ENCODE measurements at places on chromosomes 7 and 10.
A peak's percentile ranks its signal among the peaks of the same experiment; 100 is the strongest.

- no peak overlapping the region for H3K4me3 ChIP-seq
- no peak overlapping the region for H3K27ac ChIP-seq
- no peak for DNase-seq
- H3K27me3 ChIP-seq, result no peaks in the 10 kb centered on the region
These were observed 12.4 kb upstream of the MTERF1 start for GRCh38 chr7:91892821-91893340.

DNA sequence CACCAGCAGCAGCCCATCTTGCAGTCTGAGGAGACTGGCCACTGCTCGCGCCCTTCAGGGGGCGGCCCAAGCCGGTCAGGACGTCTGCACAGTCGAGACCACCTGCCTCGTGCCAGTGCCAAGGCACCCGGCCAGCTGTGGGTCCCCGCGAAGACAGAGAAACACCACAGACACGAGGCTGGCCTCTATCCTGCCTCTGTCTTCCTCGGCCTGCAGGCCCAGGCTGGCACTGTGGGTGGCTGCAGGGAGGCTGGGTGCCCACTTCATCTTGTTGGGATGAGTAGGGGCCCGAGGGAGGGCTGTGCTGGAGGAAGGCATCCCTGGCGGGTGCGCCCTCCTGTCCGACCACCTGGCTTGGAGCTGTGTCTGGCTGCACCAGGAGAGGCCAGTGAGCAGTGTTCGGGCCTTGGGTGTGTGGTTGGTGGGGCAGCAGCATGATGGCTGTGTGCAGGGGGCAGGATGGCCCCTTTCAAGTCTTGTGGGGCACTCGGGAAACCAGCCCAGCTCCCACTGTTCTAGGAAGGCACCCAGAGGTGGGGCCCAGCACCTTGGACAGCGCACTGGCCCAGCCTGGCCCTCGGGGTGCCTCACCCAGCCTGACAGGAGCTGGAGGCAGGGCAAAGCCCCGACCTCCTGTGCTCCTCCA is 7.3 kb downstream of the DPYSL4 start:
- no peaks in the 10 kb centered on the region for H3K4me1 ChIP-seq
- no peaks in the 10 kb centered on the region for H3K27me3 ChIP-seq

GRCh38 chr10:94725871-94726270 is 36.6 kb upstream of the CYP2C19 start:
- H3K36me3 ChIP-seq, result no peaks in the 10 kb centered on the region
- H3K4me1 ChIP-seq, result no peaks in the 10 kb centered on the region

DNA sequence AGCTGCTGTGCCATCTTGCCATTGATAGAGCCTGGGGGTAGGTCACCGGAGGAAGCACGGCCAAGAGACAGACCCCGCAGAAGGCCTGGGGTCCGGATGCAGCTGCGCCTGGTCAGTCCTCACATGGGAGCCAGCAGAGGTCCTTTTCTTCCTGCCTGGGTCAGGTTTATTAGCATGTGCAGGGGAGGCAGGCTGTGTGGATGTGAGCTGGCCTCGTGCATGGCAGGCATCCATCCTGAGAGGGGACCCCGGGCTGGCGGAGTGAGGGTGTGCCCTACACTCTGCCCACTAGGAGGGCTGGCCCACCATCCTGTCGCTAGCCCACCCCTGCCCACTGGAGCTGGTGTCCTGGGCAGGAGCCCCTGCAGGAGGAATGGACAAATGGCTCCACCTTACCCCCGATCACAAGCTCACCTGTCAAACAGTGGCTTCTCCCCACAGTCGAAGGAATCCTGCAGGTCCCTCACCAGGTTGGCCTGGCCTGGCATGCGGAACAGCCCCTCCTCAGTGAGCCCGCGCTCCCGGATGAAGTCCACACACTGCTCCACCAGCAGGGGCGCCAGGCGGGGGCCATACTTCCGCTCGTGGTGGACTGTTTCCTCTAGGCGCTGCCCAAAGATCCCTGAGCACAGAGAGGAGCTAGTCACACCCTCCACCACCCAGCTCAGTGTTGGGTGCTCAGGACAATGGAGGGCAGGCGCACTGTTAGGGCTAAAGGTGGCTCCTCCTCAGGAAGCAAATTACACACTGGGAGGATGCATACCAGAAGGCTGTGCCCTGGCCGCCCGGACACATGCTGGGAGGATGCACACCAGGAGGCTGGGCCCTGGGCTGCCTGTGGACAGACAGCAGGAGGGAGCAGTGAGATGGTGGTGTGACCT is 145.4 kb downstream of the ARHGAP22 start:
- H3K27me3 ChIP-seq, result no peaks in the 10 kb centered on the region
- H3K27ac ChIP-seq, result no peak overlapping the region
- DNase-seq, result no peak
- H3K36me3 ChIP-seq, result no peaks in the 10 kb centered on the region
- no peak overlapping the region for H3K4me3 ChIP-seq
- no peaks in the 10 kb centered on the region for H3K4me1 ChIP-seq

DNA sequence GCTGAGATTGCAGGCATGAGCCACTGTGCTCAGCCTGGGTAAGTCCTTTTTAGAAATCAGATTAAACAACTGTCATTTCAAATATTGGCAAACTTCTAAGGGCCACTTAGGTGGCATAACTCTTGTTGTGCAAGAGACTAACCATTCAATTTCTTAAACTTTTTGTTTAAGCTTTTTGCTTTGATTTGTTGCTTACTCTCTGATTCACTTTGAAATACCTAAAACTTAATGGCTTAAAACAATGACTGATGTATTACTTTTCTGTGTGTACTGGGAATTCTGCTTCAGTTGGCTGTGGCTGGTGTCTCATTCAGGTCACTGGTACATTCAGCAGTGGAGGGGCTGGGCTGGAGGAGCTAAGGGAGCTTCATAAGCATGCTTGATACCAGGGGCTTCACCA is 28.9 kb downstream of the ZNF25 start:
- no peak for DNase-seq
- H3K36me3 ChIP-seq, result no peaks in the 10 kb centered on the region
- no peak overlapping the region for H3K27ac ChIP-seq
- no peaks in the 10 kb centered on the region for H3K27me3 ChIP-seq

DNA sequence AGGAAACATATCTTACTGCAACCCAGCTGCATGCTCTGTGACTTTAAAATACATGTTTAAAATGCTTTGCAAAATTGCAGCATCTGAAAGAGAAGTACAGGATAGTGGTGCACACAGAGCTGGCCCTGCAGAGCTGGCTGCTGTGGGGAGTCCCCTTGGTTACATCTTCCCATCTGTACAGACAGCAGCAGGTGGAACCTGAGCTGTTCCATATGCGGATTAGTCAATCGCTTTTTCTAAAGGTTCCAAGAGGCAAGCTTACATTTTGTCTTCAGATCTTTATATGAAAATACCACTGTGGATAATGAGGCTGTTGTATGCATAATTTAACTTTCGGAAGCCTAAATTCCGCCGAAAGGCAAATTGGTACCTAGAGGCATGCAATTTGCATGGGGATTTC is 444.1 kb downstream of the NRG3 start:
- no peak overlapping the region for H3K27ac ChIP-seq
- DNase-seq, result no peak
- H3K4me3 ChIP-seq, result no peak overlapping the region
- no peaks in the 10 kb centered on the region for H3K4me1 ChIP-seq
- no peaks in the 10 kb centered on the region for H3K36me3 ChIP-seq

- DNase-seq, result no peak
- no peak overlapping the region for H3K4me3 ChIP-seq
- peaks cover 3% of the 10 kb centered on the region for H3K4me1 ChIP-seq
These were observed 9.5 kb downstream of the SEMA3D start for GRCh38 chr7:85177316-85177715.

DNA sequence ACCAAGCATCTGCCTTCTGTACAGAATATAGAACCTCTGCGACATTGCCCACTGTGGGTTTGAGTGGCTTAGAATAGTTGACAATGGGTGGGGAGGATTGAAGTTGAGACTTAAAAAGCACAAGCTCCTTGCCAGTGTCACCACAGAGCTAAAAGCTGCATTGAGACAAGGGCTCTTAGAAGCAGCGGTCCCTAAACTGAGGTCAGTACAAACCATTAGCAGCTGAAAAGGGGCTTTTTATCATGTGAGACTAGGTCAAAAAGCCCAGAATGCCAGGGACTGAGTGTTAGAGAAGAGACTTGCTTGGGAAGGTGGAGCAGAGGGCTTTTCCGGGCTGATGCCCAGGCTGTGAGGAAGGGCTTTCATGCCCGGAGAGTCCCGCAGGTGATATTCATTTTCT is 91.3 kb downstream of the POU6F2 start:
- H3K36me3 ChIP-seq, result no peaks in the 10 kb centered on the region
- no peak overlapping the region for H3K27ac ChIP-seq
- no peaks in the 10 kb centered on the region for H3K27me3 ChIP-seq
- DNase-seq, result no peak
- H3K4me3 ChIP-seq, result no peak overlapping the region

GRCh38 chr10:46098386-46098785 is 52.3 kb upstream of the MSMB start:
- no peak overlapping the region for H3K27ac ChIP-seq
- no peaks in the 10 kb centered on the region for H3K27me3 ChIP-seq
- DNase-seq, result no peak

- no peaks in the 10 kb centered on the region for H3K36me3 ChIP-seq
- no peak overlapping the region for H3K27ac ChIP-seq
- H3K4me1 ChIP-seq, result no peaks in the 10 kb centered on the region
These were observed 393.3 kb downstream of the PLXNA4 start for GRCh38 chr7:132182992-132183391.

DNA sequence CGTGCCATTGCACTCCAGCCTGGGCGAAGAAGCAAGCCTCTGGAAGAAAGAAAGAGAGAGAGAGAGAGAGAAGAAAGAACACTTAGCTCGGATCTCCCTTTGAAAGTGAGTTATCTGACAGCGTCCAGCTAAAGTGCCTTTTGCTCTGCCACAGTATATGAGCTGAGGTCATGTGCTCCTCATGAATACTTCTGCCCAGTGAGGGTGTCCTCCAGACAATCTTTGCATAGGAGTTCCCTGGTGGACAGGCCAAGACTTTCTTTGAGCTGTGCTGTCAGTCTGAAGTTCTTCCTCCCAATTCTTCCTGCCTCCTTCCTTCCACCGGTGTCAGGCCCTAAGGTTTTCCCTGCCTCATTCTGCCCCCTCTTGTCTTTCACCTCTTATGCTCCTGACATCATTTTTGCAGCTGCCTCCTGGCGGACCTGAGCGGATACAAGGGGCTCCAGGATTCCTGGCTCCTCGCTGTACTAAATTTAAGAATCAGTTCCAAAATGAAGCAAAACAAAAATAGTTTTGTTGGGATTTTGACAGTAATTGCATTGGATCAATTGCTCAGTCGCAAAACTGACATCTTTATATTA is 31.9 kb downstream of the XRCC2 start:
- H3K4me1 ChIP-seq, result no peaks in the 10 kb centered on the region
- no peak overlapping the region for H3K4me3 ChIP-seq
- no peaks in the 10 kb centered on the region for H3K27me3 ChIP-seq

GRCh38 chr7:69922026-69922803 is 323.9 kb downstream of the AUTS2 start:
- no peak for DNase-seq
- no peaks in the 10 kb centered on the region for H3K4me1 ChIP-seq
- no peaks in the 10 kb centered on the region for H3K27me3 ChIP-seq

GRCh38 chr10:78544423-78545090 is 510.9 kb downstream of the RPS24 start:
- no peaks in the 10 kb centered on the region for H3K36me3 ChIP-seq
- peaks cover 19% of the 10 kb centered on the region for H3K4me1 ChIP-seq
- H3K4me3 ChIP-seq, result no peak overlapping the region
- DNase-seq, result no peak
- H3K27ac ChIP-seq, result no peak overlapping the region

- H3K36me3 ChIP-seq, result no peaks in the 10 kb centered on the region
- H3K4me3 ChIP-seq, result no peak overlapping the region
- H3K4me1 ChIP-seq, result no peaks in the 10 kb centered on the region
- no peaks in the 10 kb centered on the region for H3K27me3 ChIP-seq
- H3K27ac ChIP-seq, result no peak overlapping the region
- no peak for DNase-seq
These were observed 8.2 kb upstream of the FAS start for GRCh38 chr10:88982366-88982765.

DNA sequence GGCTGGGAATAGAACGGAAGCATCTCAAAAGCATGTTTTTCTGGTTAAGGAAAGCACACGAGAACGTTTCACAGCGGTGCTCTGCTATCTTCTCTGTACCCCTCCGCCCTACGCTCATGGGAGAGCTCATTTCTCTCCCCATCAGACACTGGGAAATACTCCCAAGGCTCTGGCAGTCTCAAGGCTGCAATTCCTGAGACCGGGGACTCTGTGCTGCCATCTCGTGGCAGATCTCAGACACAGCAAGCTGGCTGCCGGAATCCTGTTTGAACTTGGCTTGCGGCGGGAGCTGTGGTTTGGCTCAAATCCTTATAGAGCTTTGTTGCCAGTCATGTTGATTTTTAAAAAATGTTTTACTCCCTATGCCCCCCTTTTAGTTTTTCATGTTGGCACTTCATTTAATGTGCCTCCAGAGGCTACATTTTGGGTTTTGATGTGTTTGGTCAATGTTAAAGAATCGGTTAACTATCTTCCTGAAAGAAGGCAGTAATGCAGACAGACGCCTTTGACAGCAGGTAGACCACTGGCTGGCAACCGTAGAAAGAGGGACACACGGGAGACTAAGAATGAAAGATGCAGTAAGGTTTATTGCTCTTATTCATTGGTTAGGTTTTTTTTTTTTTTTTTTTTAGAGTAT is 27.6 kb downstream of the BMPER start:
- peak overlapping the region; percentile 34 for H3K4me3 ChIP-seq
- H3K36me3 ChIP-seq, result no peaks in the 10 kb centered on the region
- no peaks in the 10 kb centered on the region for H3K27me3 ChIP-seq

DNA sequence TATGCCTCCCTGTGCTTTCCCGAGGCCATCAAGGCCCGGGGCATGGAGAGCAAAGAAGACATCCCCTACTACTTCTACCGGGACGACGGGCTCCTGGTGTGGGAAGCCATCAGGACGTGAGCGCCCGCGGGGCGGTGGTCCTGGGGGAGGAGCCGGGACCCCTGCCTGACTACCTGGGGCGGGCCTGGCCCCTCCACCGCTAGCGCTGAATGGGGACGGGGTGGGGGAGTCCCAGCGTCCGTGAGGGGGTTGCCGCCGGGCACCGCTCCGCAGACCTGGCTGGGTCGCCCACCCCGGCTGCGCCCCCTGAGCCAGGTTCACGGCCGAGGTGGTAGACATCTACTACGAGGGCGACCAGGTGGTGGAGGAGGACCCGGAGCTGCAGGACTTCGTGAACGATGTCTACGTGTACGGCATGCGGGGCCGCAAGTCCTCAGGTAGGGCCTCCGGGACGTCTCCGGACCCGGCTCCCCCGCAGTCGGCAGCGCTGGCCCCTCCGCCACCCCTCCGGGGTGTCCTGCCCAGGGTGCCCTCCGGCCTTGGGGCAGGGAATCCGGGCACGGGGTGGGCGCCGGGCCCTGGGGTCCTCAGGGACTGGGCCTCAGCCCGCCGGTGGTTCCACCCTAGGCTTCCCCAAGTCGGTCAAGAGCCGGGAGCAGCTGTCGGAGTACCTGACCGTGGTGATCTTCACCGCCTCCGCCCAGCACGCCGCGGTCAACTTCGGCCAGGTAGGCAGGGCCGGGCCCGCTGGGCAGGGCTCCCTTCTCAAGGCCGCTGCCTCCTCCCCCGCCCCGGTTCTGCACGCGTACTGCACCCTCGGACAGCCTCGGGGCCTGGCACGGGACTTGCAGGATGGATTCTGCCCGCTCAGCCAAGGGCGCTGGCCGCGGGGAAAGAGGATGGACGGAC is 69.3 kb downstream of the ALOX5 start:
- H3K27me3 ChIP-seq, result no peaks in the 10 kb centered on the region
- H3K27ac ChIP-seq, result no peak overlapping the region
- no peak for DNase-seq
- H3K4me3 ChIP-seq, result no peak overlapping the region
- H3K4me1 ChIP-seq, result no peaks in the 10 kb centered on the region
- H3K36me3 ChIP-seq, result peaks cover 5% of the 10 kb centered on the region

All from tibial nerve (tissue), 4 donors.